ENCODE measurements at places on chromosomes 16 and 17.
A peak's percentile ranks its signal among the peaks of the same experiment; 100 is the strongest.

- no peak for DNase-seq
These were observed 550 bp downstream of the EIF4A3 start for GRCh38 chr17:80146121-80147034.

- no peak for DNase-seq
These were observed 119.4 kb downstream of the OR1D5 start for GRCh38 chr17:2943981-2944380.

DNA sequence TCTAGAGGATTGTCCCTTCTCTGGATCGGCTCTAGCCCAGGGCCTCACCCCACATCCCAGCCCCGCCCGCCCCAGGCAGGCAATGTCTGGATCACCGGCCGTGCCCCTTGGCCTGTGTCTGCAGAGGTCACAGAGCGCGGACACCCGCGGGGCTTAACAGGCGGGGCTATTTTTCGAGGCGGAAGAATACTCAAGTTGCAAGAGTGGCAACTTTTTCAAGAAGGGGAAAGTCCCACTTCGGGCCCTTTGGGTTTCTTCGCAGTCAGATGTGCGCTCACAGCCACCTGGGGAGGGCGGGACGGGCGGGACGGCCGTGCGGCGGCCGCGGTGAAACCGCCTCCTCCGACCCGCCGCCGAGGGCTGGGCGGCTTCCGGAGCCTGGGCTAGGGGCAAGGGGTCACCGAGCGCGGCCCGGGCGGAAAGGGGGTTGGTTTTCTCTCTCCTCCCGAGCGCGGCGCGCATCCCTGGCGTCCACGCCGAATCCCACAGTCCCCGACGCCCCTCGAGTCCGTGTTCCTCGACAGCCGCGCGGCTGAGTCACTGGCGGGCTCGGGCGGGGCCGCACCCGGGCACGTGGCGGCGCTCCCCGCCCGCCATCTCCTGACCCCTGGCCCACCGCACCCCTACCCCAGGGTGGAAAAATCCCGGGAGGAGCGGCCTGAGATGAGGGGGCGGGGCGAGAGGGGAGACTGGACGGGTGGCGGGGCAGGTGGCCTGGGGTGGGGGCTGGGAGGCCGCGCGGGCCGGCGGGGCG, 1.2 kb upstream of the PFN1 start:
- peak; percentile 75 for DNase-seq

GRCh38 chr17:77247048-77247541, 106.3 kb downstream of the SEC14L1 start:
- peak; percentile 85 for DNase-seq

GRCh38 chr16:85384833-85385462, 228.2 kb upstream of the GSE1 start:
- DNase-seq, result no peak

- DNase-seq, result peak; percentile 56
These were observed 757 bp downstream of the FMNL1 start for GRCh38 chr17:45222289-45222995.

DNA sequence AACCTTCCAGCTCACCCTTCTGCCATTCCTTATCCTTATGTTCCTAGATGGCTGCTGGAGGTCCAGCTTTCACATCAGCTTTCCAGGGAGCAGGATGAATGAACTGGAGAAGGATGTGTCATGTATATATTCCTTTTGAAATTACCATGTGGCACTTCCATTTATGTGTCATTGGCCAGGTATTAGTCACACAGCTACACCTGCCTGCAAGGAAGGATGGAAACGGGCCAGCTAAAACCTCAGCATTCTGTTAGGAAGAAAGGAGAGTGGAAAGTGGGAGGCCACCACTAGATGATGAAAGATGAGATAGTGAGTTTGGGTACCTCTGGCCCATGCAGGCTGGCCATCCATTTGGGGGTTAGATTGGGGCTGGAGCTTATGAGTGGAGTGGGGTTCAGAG, 67.5 kb downstream of the KSR1 start:
- DNase-seq, result no peak

DNA sequence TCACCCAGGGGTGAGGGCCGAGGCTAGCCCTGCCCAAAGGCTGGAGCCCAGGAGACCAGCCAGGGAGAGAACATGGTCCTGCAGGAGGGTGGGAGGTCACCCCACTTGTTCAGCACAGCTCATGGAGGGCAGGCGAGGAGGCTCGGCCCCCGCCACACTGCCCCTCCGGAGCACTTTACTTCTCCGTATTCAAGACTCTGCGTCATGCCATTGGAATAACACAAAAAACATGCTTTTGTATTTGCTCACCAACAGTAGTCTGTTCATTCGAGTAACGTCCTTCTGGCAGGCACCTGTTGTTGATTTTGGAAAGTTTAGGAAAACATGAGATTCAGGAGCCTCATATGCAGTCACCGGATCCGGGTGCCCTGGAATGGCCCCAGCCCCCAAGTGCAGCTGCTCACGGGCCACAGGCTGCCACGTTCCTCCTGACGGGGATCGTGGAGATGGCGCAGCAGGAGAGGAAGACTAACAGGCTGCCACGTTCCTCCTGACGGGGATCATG, 81.1 kb upstream of the DNAH17 start:
- no peak for DNase-seq

GRCh38 chr17:70646673-70647072, 477.3 kb downstream of the KCNJ2 start:
- no peak for DNase-seq

DNA sequence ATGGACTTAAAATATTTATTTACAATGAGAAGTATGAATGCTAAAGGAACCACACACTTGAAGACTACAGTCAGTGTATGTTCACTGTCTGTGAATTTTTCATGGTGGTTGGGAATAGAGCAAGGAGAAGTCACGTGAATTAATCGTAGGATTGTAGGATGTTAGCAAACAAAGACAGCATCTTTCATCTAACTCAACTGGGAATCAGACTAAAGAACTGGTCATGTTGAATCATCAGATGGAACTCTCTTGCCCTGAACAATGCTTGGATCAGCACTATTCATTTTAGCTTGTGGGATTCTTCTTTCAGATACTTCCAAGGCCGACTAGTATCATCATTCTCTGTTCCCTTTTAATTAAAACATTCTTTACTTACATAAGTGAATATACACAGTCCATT, 18.1 kb downstream of the KCNJ2 start:
- DNase-seq, result no peak

DNA sequence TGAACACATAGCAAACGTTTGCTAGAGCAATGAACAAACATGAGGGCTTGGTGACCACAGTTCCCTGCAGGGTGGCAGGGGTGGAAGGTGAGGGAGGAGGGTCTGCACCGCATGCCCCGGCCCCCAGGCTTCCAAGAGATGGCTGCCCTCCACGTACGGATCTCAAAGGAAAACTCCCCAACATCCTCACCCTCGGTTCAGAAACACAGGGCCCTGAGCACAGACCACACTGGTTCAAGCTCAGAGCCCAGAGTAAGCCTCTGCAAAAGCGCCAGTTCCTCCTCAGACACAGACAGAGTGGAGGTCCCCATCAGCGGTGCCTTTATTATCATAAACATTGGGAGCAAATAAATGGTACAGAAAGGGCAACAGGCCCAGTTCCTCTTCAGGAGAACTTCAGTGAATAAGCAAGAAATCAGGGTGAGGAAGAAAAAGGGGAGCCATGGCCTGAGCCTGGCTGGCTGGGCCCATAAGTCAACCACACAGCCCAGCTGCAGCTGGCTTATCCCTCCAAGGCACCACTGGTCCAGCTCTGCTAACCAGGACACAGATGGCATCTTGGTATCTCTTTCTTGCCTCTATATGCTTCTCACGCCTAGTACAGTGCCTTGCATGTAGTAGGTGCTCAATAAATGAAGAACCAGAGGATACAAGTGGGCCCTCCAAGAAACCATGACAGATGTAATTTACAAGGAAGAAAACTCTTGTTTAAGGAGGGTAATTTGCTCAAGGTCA, 11.0 kb downstream of the MPO start:
- DNase-seq, result no peak

DNA sequence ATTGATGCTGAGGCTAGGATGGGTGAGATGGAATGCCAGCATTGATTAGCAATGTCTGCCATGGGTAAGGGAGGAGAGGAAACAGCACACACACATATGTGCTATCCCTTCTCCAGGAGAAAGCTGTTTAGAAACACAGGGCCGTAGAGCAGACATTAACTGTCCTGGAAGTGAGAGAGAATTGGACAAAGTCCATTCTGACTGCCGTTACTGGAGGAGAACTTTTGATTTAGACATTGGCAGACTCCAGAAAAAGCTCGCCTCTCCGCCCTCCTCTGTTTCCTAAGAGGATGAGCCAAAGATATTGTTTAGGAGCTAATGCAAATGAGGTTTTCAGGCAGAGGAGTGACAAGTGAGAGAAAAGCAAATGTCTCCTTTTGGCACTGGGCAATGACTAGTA, 237.0 kb downstream of the HAPSTR1 start:
- no peak for DNase-seq

DNA sequence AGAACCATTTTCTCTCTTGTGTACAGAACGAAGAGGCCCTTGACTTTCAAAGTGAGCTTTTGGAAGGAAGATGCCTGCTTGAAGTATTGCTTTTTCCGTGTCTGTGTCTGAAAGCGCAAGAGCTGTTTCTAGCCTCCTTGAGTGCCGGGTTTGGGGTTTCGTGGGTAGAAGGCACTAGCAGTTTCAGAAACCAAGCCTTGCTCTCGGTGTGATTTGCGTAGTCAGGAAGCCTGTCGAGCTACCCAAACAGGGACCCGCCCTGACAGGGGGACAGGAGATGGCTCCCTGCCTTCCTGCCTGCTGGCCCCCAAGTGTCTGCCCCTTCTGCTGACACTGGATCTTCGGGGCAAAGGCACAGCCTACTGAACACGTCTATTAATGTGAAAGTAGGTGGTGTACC, 322.0 kb downstream of the MAF start:
- peak; percentile 59 for DNase-seq

GRCh38 chr17:17497065-17497844, 1.1 kb upstream of the RASD1 start:
- no peak for DNase-seq

- DNase-seq, result no peak
These were observed 89.4 kb downstream of the KIF2B start for GRCh38 chr17:53912117-53912516.

GRCh38 chr16:56912746-56913708, 18.9 kb upstream of the HERPUD1 start:
- DNase-seq, result no peak

GRCh38 chr16:78576941-78577340, 477.5 kb downstream of the WWOX start:
- no peak for DNase-seq

GRCh38 chr17:49717371-49717861, 9.7 kb upstream of the SLC35B1 start:
- DNase-seq, result no peak

GRCh38 chr17:8125154-8125946, 1.4 kb upstream of the HES7 start:
- DNase-seq, result peak; percentile 79

GRCh38 chr16:35181422-35182030, 1722.1 kb downstream of the TP53TG3F start:
- no peak for DNase-seq

GRCh38 chr17:80445726-80446110, 30.7 kb downstream of the NPTX1 start:
- DNase-seq, result no peak

- no peak for DNase-seq
These were observed 90.5 kb downstream of the ADAMTS18 start for GRCh38 chr16:77344341-77344740.

DNA sequence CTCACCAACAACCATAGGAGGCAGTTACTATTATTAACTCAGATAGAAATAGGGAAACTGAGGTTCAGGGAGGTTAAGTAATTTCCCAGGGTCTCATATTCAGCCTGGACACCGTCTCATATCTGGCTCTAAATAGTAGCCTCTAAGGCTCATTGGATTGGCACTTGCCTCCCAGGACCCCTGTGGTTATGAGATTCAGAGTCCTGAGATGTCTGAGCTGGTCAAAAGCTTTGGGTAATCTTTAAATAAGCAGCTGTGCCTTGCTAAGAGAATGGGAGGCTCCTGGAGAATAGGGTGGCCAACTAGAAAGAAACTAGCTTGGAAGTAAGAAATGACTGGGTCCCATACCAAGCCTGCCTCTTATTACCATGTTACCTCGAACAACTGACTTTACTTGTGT, 50.3 kb upstream of the CRHR1 start:
- DNase-seq, result no peak

DNA sequence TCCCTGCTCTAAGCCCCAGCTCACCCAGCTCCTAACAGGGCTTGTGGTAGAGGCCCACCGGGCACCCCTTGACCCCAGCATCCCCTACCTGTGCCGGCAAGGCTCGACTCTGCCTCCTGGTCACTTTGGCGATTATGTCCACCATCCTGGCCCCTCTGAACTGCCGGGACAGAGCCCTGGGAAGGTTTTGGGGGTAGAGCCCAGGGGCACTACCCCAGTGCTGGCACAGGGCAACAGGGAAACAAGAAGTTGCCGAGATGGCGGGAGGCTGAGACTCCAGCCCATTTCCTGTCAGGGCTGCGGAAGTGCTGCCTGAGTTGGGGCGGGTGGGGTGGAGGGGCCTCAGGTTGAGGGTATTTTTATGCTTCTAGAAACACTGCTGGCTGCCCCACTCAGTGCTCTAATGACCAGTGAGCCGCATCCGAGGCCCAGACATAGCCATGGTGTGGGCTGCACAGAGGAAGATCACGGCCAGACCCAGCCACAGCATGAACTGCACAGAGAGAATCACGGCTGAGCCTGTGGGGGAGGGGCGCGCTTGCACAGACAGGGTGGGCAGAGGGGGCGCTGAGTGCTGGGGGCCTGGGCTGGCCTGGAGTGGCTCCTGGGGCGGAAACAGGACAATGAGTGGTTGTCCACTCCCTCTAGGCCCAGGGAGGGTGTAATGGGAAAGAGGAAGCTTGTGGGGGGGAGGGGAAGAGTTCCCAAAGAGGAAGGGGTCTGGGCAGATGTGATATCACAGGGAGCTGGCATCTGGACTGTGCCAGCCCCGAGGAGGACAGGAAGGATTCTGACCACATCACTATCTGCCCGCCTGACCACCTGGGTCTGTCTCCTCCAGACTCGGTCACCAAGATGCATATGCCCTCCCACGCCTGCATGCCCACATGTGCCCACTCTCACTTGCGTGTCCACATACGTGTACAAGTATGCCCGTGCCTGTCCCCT, 22.3 kb downstream of the ARHGAP27 start:
- peak; percentile 60 for DNase-seq

GRCh38 chr17:37791447-37792399, 46.9 kb upstream of the HNF1B start:
- peak; percentile 21 for DNase-seq

DNA sequence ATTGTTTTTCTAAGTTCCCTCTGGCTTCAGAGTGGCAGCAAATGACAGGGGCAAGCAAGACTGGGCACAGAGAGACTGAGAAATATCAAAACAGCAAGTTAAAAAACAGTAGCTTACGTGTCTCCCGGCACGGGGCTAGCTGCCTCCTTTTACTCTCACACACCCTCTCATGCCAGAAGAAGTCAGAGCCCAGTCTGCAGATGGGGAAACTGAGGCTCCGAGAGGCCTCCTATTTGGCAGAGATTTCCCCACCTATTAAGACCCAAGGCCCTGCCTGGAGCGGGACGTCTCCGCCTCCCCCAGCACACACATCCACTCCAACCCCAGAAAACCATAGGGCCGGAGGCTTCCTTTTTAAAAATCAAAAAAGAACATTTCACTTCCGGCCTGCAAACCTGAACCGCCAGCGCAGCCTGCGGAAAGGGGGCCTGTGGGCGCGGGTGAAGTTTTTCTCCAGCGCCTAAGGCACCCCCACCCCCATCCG, 832 bp downstream of the CARHSP1 start:
- peak; percentile 34 for DNase-seq

All from activated CD4-positive, alpha-beta T cell treated with anti-CD3 and anti-CD28 coated beads for 4 hours (primary cell).